Activated T-helper 2 cell treated with anti-CD3 and anti-CD28 coated beads, Interferon-gamma antibody, Interleukin-2, Interleukin-4, amounts not matched to agents 10 μg/mL and 5 μg/mL and 100 μg/mL, durations not matched to agents 14 hours and 24 hours and 36 hours (primary cell): ENCODE measurements at places on chromosomes 13 and 19.

GRCh38 chr13:32940601-32941000, 75.6 kb upstream of the KL start:
- DNase-seq, result no peak

GRCh38 chr19:48926909-48927308, 6.6 kb upstream of the DHDH start:
- DNase-seq, result no peak

DNA sequence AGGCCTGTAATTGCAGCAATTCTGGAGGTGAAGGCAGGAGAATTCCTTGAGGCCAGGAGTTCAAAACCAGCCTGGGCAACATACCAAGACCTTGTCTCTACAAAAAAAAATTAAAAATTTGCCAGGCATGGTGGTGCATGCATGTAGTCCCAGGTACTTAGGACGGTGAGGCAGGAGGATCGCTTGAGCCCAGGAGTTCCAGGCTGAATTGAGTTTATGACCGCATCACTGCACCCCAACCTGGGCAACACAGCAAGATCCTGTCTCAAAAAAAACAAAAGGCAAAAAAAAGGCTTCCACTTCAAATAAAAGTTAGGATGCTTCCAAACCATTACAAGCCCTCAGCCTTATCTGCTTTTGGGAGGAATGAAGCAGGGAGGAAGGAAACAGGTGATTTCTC, 5.2 kb downstream of the ZNF577 start:
- no peak for DNase-seq

GRCh38 chr13:35814605-35815011, 316.6 kb downstream of the DCLK1 start:
- DNase-seq, result no peak

- no peak for DNase-seq
Observed at GRCh38 chr19:22628401-22628800, 5.7 kb upstream of the ZNF492 start.

GRCh38 chr13:103097366-103097928, 31.2 kb upstream of the SLC10A2 start:
- DNase-seq, result no peak

DNA sequence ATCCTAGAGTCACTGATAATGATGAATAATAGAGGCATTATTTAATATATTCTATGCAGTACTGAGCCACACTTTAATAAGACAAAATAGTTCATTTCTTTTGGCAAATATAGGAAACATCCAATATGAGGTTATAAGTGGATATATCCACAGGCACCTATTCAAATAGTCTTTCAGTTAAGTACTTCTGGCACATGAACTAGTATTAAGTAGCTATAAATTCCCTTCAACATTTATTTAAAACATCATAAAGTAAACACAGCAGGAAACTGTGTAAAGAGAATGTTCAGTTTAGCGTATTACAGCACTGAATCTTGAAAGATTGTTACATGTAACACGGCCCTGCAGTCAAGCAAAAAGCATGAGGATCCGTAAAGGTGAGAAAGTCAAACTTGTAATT, 463.3 kb upstream of the KLF12 start:
- DNase-seq, result no peak

GRCh38 chr19:11506101-11506555, 489 bp upstream of the ZNF653 start:
- no peak for DNase-seq
